A549 treated with CORT108297 at 1 μM for 4 hours (cell line): ENCODE measurements at places on chromosomes 13 and 19. TPM values are rescaled to one million over a fixed set of nuclear protein-coding genes. Genes with fewer than 3 reads are reported as not detected.

OR10H1 gene
- total RNA-seq = not detected in 5 replicates

GAPDHS gene
- not detected in 5 replicates for total RNA-seq

PALM gene
- 11.5 to 17.8 TPM (median 15.2 TPM) in 5 replicates for total RNA-seq

GPR12 gene
- total RNA-seq = not detected in 5 replicates

GFY gene
- total RNA-seq = 0.14 to 0.27 TPM (median 0.18 TPM) in 5 replicates

FFAR2 gene
- 0.03 TPM in 1 of 5 replicates, not detected in the others for total RNA-seq

CUL4A gene
- 52.0 to 57.4 TPM (median 55.5 TPM) in 5 replicates for total RNA-seq

KLK14 gene
- total RNA-seq = 0.35 to 0.44 TPM (median 0.39 TPM) in 5 replicates

ZNF296 gene
- 5.3 to 12.0 TPM (median 10.1 TPM) in 5 replicates for total RNA-seq

CD37 gene
- total RNA-seq = not detected in 5 replicates

CABP5 gene
- total RNA-seq = not detected in 5 replicates

CAPS gene
- 0.47 to 1.2 TPM (median 1.2 TPM) in 5 replicates for total RNA-seq

COX6B2 gene
- 0.58 to 1.4 TPM (median 1.2 TPM) in 5 replicates for total RNA-seq

CPT1C gene
- 12.0 to 15.0 TPM (median 12.8 TPM) in 5 replicates for total RNA-seq

FPR3 gene
- not detected in 5 replicates for total RNA-seq

ELAVL1 gene
- total RNA-seq = 61.7 to 69.8 TPM (median 66.7 TPM) in 5 replicates

PSG7 gene
- total RNA-seq = 0.04 to 0.07 TPM (median 0.05 TPM) in 3 of 5 replicates, not detected in the others

CAPN12 gene
- 5.0 to 6.7 TPM (median 6.2 TPM) in 5 replicates for total RNA-seq

FPR1 gene
- 0.07 to 0.31 TPM (median 0.08 TPM) in 4 of 5 replicates, not detected in the other for total RNA-seq

NLRP4 gene
- total RNA-seq = not detected in 5 replicates

ZIC2 gene
- total RNA-seq = 6.9 to 10.6 TPM (median 9.4 TPM) in 5 replicates

ZNF844 gene
- not detected in 5 replicates for total RNA-seq

SNRPA gene
- total RNA-seq = 155 to 192 TPM (median 160 TPM) in 5 replicates

APOC4 gene
- not detected in 5 replicates for total RNA-seq

S1PR4 gene
- 0.12 to 0.18 TPM (median 0.15 TPM) in 4 of 5 replicates, not detected in the other for total RNA-seq

ZNF211 gene
- 5.4 to 6.8 TPM (median 5.9 TPM) in 5 replicates for total RNA-seq

EID2 gene
- 33.7 to 46.9 TPM (median 42.4 TPM) in 5 replicates for total RNA-seq

MCEMP1 gene
- total RNA-seq = not detected in 5 replicates
